ENCODE measurements at places on chromosomes 4 and X.

DNA sequence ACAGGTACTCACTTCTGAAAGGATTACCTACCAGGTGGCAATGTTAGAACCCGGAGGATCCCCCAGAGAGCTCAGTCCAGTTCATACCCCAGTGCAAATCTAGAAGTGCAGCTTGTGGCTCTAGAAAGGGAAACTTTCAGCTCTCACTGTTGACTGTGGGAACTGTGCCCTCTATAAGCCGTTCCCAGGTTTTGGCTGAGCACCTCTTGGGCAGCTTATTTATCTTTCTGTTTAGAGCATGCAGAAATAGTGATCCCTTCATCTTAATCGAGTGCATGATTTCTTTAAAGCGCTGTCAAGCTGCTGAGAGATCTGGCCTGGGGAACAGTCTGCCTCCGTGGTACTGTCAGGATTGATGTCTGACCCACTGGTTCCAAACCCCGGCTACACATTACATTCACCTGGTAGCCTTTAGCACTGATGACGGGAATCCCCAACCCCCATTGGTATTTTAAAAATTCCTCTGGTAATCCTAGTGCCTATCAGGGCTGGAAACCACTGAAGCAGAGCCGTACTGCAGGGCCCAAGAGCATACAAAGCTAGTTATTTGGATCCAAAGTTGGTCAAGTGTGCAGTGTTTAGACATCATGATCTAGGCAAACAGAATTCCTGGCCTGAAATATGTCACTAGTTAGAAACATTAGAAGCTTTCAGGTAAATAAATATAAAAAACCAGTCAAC lies 103.2 kb downstream of the KLHL8 start:
- no peak for DNase-seq

DNA sequence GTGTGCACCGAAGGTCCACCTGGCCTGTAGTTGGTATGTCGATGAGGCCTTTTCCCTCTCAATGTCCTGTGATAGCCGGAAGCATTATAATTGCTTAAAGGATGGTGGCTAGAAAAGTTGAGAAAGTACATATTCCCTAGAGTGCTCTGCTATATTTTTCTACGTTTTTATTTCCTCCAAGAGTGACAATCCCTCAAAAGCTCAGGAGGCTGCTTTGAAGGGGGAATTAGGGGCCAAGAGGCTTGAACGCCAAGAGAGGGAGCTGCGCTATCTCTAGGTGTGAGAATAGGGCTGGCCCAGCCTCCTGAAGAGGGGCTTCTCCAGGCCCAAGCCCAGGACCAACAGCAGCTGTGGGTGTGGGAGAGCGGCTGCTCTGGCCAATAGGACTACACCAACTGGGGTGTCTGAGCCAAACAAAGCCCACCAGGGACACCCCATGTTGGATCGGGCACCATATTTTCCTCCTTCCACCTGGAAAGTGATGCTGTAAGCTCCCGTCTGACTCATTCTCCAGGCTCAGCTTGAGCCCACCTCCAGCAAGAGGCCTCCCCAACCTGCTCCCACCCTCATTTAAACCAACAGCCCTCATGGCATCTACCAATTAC lies 124.0 kb downstream of the IRF2 start:
- DNase-seq = no peak

GRCh38 chr4:22643952-22644351 lies 48.8 kb upstream of the GBA3 start:
- no peak for DNase-seq

DNA sequence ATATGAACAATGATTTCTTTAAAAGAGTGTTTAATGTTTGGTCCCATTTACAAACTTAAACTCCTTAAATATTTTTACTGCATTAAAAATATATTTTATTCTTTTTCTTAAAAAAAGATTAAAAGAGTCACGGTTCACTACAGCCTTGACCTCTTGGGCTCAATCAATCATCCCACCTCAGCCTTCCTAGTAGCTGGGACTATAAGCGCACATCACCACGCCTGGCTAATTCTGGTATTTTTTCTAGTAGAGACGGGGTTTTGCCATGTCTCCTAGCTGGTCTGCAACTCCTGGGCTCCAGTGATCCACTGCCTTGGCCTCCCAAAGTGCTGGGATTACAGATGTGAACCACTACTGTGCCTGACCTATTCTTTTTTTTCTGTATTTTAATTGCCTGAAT lies 104.7 kb upstream of the TLR2 start:
- DNase-seq = no peak

DNA sequence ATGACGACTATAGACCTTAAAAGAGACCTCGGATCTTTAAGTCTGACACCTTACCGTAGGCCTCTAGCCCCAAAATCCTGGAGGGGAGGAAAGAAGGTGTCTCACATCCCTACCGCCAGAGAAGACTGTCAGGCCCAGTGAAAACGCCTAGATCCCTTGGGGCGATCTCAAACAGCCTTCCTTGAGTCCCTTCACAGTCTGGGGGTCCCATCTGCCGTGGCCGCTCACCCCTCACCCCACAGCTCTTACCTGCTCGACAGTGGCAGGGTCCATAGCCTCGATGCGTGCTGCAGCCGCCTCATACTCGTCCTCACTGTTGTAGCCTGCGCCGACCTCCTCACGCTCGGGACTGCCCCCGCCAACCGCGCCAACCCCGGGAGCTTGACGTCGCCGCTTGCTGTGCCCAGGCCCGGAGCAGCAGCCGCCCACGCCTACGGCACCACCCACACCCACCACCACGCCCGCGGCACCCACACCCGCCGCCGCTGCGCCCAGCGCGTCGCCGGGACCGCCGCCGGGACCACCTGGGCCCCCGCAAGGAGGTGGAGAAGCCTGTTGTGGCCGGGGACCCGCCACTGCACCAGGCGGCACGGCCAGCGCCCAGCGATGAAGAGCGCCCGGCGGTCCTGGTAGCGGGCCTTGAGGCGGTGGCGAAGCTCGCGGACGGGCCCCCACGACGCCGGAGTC lies 536 bp downstream of the OTUD5 start:
- peak; percentile 62 for DNase-seq

- peak; percentile 2 for DNase-seq
Observed at GRCh38 chrX:132292793-132293192, 73.5 kb upstream of the RAP2C start.

DNA sequence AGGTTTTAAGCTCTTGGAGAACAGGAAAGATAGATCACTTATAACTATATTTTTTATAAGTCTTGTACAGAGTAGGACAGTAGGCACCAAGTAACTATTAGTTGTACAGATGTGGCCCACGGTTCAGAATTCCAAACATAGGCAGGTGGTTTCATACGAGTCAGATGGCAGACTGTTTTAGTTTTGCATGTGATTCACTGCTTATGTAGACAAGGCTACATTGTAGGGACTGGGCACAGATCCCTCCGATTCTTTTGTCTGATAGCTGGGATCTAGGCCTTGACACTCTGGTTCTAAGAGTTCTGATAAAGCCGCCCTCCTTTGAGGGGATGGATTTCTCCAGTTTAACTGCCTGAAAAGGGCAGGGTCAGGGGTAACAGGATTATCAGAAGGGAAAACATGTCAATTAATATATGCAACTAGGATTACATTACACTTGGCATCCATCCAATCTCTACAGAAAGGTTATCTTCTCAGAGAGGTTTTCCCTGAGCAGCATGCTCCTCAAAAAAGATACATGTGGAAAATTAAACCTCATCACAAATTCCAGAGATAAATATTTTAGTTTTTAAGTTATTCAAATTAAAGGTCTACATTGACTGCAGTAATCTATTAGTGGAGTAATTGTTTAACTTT lies 87.8 kb downstream of the SPRY1 start:
- DNase-seq = no peak

DNA sequence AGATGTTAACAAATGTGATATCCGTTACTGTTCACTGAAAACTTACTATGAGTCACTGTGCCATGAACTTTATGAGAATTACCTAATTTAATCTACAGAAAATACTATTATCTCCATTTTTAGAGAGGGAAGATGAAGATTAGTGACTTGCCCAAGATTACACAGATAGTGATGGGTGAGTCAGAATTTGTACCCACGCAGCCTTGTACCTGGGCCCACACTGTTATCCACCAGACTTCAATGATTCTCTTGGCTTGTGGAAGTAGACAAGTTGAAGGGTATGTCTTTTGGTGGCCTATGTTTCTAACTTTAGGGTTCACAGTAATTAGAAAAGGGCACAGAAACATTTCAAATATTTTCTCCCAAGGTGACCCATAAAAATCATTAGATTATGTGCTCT lies 472.5 kb upstream of the NR3C2 start:
- DNase-seq = no peak

DNA sequence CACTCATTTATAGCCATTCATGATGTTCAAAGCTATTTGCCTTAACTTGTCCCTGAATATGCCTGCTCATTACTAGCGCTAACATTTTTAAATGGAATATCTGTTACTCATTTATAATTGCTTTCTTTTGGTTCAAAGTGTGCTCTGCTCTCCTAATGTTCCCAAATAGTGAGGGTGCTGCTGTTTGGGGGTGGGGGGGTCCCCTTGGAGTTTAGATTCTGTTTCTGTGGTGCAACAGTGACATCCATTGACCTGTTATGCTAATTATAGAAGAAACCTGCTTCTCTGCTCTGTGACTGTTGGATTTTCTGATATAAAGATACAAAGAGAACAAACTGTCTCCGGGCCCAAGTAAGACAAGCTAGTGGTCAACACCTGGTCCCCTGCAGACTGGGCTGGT lies 222.4 kb downstream of the SHROOM3 start:
- no peak for DNase-seq

- DNase-seq = no peak
Observed at GRCh38 chr4:79030973-79031372, 91.7 kb upstream of the PAQR3 start.

- DNase-seq = no peak
Observed at GRCh38 chrX:133697656-133698055, 282.4 kb upstream of the GPC4 start.

GRCh38 chr4:120536884-120537283 lies 385.6 kb downstream of the PRDM5 start:
- DNase-seq = no peak

DNA sequence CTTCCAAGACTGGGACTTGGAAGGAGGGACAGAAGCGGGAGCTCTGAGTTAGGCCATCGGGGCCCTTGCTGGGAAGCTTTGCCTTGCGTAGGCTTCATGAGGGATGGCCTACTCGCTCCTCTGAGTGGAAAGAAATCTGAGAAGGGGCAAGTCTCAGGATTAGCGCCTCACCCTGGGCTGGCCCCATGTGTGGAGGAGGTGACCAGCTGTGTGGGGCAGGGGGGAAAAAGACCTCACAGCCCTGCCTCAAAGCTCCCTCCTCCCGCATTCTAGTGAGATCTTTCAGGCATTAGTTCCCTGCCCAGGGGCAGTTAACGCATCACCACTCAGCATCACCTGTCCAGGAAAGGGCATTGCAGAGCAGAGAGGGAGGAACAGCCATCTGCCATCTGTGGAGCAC lies 156.1 kb downstream of the ENPP6 start:
- DNase-seq = no peak

DNA sequence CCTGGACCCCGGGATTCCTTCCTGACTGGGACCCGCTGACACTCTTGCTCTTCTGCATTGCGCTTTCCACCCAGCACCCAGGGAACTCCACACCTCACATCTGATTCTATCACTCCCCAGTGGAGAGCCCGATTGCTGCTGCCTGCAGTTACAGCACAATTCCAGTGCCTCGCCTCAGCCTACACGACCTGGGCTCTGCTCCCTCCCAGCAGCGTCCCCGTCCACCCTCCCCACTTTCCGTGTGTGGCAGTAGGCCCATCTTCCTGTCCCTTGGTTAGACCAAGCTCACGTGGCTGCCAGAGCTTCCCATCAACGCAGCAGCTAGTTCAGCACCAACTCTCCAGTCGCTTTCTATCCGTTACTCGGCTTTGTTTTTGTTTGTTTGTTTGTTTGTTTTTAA lies 66.6 kb upstream of the SORBS2 start:
- no peak for DNase-seq

- DNase-seq = no peak
Observed at GRCh38 chr4:172232966-172233365, 419.8 kb downstream of the GALNTL6 start.

DNA sequence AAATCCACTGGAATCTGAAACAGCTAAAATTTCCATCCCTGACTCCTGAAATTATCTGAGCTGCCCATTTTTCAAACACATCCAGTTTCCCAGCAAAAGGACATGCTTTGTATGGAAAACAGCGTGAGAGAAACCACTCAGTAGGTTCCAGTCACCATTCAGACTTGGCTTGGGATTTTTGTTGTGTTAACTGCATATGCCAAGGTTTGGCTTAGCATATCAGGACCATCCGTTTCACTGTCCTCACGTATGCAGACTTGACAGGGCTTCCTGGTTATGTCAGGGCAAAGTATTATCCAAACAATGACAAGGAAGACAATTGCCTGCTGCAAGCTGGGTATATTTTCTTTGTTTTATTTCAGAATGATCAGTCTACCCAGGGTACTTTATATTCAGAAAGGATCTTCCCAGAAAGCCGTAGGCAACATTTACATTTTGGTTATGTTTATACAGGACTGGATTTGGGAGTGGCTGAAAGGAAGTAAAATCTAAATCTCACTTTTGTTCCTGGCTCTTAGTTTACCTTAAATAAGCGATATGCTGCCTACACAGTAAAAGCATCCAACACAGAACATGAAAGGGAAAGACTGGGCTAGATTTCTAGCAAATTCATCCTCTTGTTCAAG lies 41.3 kb upstream of the CCKAR start:
- no peak for DNase-seq

- no peak for DNase-seq
Observed at GRCh38 chr4:58515226-58515625, 1405.0 kb upstream of the IGFBP7 start.

DNA sequence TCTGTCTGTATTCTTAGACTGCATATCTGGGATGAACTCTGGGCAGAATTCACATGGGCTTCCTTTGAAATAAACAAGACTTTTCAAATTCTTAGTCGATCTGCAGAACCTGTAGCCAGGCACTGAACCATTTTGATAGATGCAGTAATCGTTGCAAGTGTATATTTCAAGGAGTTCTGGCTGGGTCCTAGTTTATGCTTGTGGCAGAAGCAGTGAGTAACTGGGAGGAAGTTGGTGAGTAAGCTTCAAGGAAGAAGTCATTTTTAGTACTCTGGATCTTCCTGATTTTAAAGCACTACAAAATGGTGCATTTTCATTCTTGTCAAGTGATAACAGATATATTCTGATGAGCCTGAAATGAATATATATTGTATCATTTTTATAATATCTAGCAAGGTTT lies 9.5 kb downstream of the HPRT1 start:
- no peak for DNase-seq

DNA sequence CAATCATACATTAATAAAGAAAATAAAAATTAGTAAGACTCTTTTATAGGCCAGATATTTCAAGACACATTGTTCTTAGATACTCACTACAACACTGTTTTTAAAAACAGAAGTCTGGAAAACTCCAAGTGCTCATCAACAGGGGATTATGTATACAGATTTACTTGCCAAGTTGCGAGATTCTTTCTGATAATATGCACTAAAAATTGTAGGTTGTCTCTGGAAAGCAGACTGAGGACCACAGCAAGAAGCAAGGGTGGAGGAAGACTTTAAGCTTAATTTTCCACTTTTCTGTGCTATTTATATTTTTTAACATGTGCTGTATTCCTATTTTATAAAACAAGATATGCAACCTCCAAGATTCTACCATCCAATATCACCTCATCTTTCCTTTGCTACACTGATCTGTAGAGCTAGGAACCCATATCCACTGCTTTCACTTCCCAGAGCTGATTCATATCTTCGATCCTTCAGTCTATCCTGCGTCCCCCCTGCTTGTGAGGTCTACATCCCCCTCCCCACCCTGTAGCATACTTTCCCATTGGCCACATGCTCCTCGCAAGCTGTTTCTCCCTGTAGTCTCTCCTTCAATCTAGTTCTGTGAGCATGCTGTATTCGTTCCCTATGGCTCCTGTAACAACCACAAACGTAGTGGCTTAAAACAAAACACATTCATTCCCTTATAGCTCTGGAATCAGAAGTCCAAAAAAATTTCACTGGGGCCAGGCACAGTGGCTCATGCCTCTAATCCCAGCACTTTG lies 15.7 kb downstream of the SOD3 start:
- DNase-seq = no peak

- DNase-seq = no peak
Observed at GRCh38 chrX:153468008-153468580, 2.3 kb downstream of the HAUS7 start.
